ENCODE measurements at places on chromosomes 13 and 19.
A peak's percentile ranks its signal among the peaks of the same experiment; 100 is the strongest.

- DNase-seq: no peak
Measured at GRCh38 chr13:67464154-67464553, 234.0 kb upstream of the PCDH9 start.

DNA sequence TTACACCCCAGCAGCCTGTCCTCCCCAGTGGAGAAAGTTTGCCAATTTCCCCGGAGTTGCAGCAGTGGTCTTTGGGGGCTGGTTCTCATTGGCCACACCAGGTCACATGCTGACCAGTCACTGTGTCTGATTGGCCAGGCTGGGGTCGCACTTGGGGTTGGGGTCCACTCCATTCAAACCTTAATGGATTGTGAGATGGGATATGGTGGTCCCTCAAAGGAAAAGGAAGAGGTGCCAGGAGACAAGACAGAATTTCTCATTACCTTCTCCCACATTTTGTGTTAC lies 3.4 kb downstream of the PPM1N start:
- DNase-seq: no peak

DNA sequence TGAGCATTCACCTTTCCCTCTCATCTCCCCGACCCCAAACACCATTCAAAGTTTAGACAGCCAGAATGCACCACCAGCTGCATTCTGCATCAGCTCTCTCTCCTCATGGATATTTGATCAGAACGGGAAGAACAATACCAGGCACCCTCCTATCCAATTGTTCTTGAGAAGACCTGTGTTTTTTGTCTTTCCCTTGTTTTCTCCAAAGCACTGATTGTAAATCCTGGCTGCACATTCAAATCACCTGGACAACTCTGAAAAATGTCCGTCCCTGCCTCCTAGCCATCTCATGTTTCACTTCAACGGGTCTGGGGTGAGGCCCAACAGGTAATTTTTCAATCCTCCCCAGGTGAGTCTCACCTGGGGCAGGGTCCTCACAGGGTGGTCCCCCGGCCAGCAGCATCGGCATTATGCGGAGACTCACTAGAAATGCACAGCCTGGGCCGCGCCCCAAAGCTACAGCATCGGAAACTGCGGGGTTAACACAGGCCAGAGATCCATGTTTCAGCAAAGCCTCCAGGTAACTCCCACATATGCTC lies 5.5 kb downstream of the IRS2 start:
- no peak for DNase-seq

GRCh38 chr13:50866817-50867636 lies 23.5 kb upstream of the DLEU7 start:
- DNase-seq: no peak

DNA sequence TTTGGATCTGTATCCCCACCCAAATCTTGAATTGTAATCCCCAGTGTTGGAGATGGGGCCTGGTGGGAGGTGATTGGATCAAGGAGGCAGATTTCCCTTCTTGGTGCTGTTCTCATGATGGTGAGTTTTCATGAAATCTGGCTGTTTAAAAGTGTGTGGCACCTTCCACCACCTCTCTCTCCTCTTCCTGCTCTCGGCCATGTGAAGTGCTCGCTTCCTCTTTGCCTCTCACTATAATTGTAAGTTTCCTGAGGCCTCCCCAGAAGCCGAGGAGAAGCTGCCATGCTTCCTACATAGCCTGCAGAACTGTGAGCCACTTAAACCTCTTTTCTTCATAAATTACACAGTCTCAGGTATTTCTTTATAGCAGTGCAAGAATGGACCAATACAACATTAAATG lies 15.7 kb downstream of the COMMD6 start:
- no peak for DNase-seq

- no peak for DNase-seq
Measured at GRCh38 chr19:24060687-24061356, 26.2 kb upstream of the ZNF254 start.

GRCh38 chr19:40469011-40469410 lies 2.2 kb downstream of the SPTBN4 start:
- no peak for DNase-seq

GRCh38 chr19:50548191-50549058 lies 19.8 kb downstream of the LRRC4B start:
- no peak for DNase-seq

DNA sequence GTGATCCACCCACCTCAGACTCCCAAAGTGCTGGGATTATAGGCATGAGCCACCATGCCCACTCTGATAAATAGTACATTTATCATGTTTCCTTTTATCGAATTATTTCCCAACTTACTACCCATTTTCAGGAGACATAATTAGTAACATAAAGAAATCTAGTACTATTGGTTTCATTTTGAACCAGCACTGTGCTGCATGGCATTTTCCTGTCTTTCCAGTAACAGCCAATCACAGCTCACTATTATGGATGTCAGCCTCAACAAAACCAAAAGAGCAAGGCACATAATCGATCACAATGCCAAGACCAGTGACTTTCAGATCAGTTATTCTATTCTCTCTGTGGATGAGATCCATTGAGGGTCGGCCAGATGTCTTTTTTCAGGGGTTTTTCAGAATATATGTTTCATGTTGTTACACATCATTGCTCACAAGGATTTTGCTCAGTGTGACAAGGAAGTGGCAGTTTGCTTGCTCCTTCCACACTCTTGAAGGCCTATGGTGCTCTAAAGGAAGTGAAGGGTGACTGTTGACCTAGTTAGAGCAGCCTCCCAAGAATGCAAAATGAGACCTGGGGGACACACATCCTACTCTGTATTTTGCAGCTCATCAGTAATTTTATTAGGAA lies 233.4 kb downstream of the KCNRG start:
- DNase-seq: no peak

- DNase-seq: no peak
Measured at GRCh38 chr19:38277969-38278680, 13.8 kb downstream of the SPINT2 start.

DNA sequence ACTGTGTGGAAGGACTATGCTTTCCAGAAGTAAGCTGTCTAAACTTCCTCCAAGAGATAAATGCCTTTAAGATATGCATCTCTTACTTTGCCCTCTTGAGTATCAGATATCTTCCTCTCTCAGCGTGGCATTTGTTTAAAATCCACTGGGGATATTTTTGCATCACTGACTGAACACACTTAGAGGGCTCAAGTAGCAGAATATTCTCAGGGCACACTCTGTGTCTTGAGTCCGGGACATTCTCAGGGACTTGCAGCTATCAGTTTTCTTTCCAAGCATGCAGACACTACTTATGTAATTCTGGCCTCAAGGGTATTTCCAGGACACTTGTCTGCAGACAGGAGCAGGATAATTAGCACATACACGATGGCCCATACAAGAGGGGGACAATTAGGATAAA lies 84.7 kb downstream of the ERCC5 start:
- no peak for DNase-seq

- no peak for DNase-seq
Measured at GRCh38 chr13:44350775-44351504, 22.7 kb upstream of the SERP2 start.

- DNase-seq: no peak
Measured at GRCh38 chr19:43564800-43565199, 10.5 kb downstream of the XRCC1 start.

DNA sequence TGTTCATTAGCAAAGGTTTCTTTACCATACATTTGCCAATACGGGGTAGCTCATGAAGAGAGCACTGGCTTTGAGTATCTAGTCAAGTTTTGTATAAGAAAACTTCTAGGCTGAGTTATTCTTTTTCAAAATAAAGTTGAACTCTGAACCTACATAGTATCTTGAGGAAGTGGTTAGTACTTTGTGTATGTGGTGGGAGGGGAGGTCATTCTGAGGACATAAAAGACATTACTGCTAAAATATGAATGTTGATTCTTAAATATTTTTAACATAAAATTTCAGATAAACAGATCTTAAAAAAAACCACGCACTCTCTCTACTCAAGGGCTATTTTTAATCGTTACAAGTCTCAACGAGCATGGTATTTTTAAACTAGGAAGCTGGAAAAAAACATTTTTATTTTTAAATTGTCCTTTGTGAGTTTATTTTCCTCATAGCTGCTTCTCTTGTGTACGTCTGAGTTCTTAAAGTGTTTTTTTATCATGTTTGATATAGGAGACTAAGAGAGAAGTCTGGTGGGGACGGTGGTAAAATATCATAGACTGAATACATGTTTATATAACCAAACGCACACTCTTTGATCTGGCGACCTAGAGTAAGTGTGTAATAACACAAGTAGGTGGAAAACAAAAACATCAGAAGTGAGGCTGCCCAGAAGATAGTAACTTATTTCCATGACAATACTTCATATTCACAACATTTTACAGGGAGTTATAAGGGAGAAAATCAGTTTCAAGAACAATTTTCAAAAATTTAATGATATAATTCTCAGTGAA lies 118.0 kb upstream of the POSTN start:
- no peak for DNase-seq

DNA sequence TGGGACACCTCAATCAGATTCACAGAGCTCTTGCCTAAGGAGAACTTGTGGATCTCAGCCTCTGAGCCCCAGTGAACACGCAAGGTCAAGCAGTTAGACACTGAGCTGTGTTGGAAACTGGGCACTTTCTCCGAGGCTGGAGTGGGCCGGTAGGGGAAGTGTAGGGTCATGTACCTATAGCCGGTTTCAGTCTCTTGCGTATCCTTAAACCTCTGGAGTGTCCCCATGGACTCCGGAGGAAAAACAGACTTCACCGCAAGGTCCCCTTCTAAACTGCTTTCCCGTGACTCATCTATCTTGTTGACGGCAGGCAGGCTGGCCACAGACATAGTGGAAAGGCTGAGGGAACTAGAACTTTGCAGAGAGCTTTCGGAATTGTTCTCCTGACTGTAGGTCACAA lies 11.3 kb downstream of the IQCN start:
- no peak for DNase-seq

GRCh38 chr19:54420383-54421168 lies 5.3 kb downstream of the TTYH1 start:
- no peak for DNase-seq

DNA sequence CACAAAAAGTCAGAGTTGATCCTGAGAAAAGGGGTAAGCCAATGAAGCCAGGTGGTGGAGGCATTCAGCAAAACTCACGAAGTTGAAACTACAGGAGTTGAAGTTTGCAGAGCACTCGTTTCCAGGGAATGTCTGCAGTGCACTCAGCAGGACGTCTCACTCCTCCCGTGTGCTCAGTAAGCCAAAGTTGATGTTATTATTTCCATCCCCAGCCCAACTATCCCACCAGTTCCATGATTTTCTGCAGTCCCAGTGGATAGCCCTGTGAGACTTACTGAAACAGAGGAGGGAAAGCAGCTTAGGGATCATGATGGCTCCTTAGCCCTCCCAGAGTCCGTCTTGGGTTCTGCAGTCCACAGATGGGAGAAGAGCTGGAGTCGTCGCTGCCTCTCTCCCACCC lies at the start of gene TARM1:
TARM1 (minus strand) TSS at position 334 of the 400 bp plus-strand sequence; CDS start at position 309, 25 bp downstream.
- DNase-seq: no peak

DNA sequence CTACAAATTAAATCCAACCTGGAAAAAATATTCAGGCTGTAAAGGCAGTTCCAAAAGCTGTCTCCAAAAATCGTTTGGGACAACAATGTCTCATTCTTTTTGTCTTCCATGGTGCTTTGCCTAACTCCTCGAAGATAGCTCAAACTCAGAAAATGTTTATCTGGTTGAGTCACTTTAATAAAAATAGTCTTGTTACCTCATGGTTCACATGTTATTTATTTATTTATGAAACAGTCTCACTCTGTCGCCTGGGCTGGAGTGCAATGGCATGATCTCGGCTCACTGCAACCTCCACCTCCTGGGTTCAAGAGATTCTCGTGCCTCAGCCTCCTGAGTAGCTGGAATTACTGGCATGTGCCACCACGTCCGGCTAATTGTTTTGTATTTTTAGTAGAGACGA lies 4.9 kb upstream of the BRD4 start:
- no peak for DNase-seq

- no peak for DNase-seq
Measured at GRCh38 chr19:10968527-10969135, 7.8 kb downstream of the SMARCA4 start.

- no peak for DNase-seq
Measured at GRCh38 chr13:97583907-97584497, 150.0 kb downstream of the RAP2A start.

GRCh38 chr13:42964761-42965161 lies 27.3 kb downstream of the EPSTI1 start:
- DNase-seq: no peak

DNA sequence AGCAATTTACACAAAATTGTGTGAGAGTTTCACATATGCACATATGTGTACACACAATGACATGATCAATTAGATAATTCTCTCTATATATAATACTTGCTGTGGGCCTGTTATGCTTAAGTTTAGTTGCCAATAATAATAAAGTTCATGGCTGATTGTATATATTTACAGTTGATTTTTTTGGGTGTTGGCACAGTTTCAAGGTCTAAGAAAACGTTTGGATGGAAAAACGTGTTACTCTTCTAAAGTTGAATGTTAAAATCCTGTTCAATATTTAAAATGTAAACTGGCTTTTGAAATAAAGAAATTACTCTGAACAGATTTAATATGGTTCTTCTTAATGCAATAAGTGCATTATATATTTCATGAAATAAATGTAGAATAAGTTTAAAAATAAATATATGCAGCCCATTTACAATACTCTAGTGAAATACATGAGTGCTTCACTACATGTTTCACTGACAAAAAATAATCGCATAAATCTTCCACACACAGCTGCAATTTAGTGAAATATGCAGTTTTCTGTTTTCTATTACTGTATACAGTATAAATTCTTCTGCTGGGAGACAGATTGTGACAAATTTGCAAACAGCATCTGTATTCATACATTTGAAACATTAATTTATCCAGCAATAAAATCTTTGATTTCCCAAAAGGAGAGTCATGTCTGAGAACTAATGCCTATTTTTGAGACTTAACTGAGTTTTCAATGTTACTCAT lies 586.9 kb upstream of the KLHL1 start:
- no peak for DNase-seq

DNA sequence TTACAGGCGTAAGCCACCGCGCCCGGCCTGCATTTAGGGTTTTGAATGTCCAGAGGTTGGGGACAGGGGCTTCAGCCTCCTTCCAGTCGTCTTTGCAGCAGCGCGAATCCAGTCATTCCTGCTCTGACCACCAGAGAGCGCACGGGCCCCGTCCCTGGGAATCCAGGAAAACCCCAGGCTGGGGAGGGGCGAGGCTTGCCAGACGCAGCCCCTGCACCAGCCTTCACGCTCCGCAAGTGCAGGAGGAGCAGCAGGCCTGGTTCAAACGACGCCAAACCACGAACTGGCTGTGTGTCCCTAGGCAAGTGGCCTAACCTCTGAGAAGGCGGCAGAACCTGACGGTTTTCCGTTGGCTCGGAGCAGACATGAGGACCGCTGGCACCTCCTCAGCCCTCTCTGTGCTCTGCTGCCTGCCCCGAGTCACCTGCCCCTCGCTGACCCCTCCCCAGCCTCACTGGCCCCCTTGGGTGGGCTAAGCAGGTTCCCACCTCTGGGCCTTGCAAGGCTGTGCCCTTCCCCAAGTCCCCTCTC lies 2.0 kb upstream of the RNF126 start:
- DNase-seq: peak; percentile 67

DNA sequence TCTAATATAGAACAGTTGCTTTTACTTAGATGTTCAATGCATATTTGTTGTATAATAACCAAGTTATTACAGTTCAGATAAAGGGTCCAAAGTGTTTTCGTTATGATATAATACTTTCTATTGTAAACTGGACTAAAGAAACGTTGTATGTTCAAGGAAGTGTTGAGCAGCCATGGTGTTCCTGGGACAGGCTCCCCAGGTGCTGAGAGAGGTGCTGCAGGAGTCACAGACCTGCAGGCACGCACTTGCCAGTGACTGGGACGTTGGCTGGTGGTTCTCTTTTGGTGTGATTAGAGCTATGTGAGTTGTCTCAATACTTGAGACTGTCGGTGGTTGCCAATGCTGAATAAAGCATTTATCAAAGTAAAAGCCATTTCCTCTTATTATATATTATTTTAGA lies 9.5 kb downstream of the ING1 start:
- no peak for DNase-seq
